ENCODE measurements at places on chromosomes 7 and 10.

DNA sequence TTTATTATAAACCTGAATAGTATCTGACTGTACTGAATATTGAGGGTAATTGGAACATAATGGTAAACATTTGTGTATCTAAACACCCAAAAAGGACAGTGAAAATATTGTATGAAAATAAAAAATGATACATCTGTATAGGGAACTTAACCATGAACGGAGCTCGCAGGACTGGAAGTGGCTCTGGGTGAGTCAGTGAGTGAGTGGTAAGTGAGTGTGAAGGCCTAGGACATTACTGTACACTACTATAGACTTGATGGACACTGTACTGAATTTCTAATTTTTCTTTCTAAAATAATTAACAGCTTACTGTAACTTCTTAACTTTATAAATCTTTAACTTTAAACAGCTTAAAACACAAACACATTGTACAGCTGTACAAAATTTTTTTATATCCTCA is 454.5 kb upstream of the FZD8 start:
- DNase-seq, result no peak

DNA sequence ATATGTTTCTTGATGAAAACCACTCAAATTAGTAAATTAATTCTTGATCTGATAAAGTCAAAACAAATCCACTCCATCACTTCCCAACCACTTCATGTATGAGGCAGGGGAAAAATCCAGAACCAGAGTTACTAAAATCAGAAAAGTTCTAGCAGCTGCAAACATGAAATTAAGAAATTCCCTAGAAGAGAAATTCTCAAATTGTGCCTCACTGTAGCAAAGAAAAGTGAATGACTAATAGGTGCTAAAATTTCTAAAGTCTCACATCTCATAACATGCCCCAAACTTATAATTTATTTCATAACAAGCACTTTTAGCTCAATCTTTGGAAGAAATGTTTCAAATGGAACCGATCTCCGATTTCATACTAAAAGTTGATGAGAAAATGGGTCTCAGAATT is 345.0 kb upstream of the AOAH start:
- DNase-seq, result no peak

DNA sequence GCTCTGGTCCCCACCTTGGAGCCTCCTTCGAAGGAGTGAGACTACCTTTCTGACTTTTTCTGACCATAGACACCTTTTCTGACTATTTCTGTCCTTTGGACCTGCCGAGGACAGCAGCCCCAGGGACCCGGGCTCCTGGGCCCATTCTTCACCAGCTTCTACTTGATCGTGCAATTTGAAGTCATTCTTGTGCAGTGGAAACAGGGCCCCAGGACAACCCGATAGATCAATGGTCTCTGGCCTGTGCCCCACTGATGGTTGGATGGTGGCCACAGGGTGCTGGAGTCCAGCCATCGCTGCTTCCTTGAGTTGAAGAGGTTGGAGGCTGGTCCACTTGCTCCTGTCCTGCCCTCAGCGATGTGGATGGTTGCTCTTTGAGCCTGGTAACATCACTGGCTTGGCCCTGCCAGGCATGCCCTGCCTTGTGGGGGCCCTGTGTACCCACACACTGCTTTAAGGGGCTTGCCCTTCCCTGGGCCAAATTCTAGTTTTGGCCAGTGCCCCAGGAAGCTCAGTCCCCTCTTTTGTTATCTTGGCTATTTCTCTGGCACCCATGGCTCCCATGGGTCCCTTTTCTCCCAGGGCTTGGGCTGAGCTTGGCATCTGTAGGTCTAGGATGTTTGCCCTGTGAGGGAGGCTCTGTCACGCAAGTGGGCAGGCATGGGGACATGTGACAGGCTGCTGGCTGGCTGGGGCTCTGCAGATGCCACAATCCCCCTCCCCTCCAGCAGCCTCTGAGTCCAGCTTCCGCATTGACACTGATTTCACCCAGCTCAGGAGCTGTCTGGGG is 375.6 kb upstream of the NUPR2 start:
- DNase-seq, result no peak

DNA sequence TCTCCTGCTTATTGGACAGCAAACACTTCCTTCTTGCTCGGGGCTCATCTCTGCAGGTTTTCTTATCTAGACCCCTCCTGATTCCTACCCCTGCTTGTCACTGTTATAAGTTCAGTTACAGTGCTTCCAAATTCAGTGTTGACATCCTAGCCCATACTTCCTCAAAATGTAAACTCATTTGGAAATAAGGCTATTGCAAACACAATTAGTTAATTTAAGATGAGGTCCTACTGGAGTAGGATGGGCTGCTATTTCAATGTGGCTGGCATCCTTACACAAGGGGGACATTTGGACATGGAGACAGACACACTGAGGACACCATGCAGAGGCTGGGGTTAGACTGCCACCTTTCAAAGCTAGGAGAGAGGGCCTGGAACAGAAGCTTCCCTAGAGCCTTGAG is 85.2 kb upstream of the NPVF start:
- no peak for DNase-seq

DNA sequence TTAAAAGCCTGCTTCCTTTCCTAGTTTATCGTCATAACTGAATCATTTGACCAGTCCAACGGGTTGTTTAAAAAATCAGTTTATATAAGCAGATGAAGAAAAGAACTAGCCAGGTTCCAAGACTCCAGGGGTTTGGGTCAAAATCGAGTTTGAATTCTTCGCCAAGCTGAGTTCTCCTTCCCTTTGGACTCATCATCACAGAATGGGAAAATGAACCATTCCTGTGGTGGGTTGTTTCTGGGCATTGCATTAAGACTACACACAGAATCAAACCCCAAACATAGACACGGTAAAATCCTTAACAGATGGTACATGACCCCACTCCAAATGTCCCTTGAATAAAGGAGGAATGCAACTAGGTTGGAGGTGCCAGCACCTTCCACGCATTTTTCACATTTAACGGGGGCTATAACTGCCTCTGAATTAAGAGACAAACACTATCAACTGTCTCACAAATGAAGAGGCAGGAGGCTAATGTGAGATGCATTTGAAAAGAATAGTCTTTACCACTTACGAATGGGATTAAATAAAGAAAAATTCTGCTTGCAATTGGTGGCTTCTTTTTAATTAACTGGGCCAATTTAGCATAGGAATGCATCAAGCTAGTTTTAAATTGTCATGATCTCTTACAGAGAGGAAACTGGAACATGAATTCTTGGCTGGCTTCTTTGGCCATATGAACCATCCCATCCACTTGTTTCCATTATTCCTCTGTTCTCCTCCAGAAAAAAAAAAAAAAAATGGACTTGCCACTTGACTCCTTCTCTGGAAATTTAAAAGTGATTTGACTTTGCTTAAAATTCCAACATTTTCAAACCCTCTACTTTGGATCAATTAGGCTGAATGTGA is 61.1 kb downstream of the CHST15 start:
- no peak for DNase-seq

DNA sequence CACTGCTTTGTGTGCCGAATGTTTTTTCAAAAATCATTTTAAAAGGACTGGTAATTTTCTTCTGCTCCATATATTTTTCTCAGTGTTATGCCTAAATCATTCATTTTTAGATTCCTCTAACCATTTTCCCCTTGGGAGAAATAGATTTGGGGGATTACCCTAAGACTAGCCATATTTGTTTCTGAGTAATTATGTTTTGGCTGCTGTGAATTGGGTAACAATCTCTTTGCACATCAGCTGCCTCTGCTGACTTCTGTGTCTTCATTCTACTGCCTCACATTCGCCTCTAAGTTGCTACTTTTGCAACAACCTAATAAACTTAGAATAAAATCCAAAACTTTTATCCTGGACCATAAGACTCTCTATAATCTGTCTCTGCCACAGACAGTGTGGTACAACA is 18.5 kb upstream of the MRC1 start:
- no peak for DNase-seq

- DNase-seq, result no peak
Observed at GRCh38 chr10:100482834-100483185, 20.0 kb downstream of the WNT8B start.

GRCh38 chr7:118040562-118040961 is 143.4 kb upstream of the LSM8 start:
- DNase-seq, result no peak

DNA sequence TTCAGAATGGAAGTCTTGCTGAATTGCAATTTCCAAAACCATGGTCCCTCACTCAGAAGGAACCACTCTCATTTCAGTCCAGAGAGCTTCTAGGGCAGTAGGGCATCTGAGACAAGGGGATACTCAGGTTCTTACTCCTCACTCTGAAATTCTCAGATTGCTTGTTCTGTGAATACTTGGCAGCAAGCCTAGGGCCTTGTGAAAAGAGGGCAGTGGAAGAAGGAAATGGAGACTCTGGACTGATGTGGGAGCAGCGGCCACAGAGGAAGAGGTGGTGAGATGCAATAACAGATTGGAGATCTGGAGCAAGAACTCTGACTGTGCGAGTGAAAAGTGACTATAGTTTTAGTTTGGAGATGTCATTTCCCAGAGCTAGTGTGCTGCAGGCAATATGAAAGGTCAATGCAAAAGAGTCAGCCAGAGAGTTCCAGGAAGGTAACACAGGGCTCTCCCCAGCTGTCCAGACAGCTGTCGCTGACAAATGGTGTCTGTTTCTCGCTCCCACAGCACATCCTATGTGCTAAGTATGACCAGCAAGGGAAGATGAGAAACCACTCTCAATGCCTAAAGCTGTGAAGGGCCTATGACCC is 291.6 kb upstream of the KIAA1217 start:
- no peak for DNase-seq

GRCh38 chr7:391961-392524 is 102.1 kb downstream of the FOXL3 start:
- no peak for DNase-seq

DNA sequence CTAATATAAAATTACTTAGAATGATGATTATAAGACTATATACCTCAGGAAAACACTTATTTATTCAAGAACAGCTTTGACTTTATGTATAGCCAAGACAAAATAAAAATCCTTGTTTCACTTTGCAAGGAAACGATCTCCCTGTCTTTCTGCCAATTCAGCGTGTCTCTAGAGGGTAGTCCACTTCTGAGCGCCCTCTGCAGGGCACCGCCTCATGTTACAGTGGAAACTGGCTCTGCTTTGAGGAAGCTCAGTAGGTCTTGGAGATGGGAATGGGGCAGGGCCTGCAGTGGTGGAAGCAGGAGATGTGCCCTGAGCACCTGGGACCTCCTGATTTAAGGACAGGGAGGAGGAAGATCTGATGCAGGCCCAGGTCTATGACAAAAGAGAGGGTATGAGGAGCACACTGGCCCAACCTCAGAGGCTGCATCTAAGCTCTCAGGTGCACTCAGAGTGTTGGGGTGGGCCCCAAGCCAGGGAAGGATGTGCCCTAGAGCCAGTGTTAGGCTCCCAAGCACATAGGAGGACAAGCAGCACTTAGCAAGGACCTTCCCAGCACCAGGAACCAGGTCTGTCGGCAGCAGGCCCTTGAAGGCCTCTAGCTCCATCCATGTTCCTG is 481.0 kb downstream of the TNS3 start:
- peak; percentile 68 for DNase-seq

DNA sequence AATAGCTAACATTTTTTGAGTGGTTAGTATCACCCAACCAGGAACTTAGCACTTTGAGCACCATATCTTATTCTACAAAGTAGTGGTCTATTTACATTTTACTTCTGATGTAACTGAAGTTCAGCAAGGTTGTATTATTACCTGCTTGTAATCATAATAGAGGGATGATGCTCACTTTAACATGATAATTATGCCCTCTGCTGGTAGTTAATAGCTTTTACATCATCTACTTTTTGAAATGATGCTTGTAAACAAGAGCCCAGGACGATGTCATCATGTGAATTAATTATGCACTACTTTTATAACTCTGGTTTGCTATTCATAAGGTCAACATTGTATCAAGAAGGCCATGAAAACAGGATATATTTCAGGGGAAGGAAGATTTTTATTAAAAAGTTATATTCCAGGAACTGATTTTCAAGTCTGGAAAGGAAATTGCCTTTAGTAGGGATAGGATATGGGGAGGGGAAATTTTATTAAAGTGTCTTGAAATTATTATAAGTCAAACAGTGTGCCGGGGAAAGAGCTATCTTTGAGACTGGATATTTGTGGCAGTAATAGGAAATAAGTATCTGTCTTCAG is 80.3 kb upstream of the SCIN start:
- no peak for DNase-seq

GRCh38 chr10:35581655-35582054 is 23.5 kb upstream of the GJD4 start:
- no peak for DNase-seq

GRCh38 chr7:39035903-39036302 is 58.2 kb downstream of the POU6F2 start:
- DNase-seq, result no peak

GRCh38 chr10:3774018-3774813 is 10.8 kb downstream of the KLF6 start:
- DNase-seq, result no peak

DNA sequence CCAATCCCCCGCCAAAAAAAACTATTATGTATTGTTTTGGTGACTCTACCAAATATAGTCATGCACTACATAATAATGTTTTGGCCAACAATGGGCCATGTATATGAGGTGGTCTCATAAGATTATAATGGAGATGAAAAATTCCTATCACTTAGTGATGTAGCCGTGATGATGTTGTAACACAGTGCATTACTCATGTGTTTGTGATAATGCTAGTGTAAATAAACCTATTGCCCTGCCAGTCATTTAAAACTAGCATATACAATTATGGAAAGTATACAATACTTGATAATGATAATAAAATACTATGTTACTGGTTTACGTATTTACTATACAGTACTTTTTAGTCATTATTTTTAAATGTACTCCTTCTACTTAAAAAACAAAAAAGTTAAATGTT is 101.5 kb downstream of the SLC25A40 start:
- no peak for DNase-seq

- DNase-seq, result peak; percentile 80
Observed at GRCh38 chr7:47373871-47374451, 207.9 kb downstream of the TNS3 start.

DNA sequence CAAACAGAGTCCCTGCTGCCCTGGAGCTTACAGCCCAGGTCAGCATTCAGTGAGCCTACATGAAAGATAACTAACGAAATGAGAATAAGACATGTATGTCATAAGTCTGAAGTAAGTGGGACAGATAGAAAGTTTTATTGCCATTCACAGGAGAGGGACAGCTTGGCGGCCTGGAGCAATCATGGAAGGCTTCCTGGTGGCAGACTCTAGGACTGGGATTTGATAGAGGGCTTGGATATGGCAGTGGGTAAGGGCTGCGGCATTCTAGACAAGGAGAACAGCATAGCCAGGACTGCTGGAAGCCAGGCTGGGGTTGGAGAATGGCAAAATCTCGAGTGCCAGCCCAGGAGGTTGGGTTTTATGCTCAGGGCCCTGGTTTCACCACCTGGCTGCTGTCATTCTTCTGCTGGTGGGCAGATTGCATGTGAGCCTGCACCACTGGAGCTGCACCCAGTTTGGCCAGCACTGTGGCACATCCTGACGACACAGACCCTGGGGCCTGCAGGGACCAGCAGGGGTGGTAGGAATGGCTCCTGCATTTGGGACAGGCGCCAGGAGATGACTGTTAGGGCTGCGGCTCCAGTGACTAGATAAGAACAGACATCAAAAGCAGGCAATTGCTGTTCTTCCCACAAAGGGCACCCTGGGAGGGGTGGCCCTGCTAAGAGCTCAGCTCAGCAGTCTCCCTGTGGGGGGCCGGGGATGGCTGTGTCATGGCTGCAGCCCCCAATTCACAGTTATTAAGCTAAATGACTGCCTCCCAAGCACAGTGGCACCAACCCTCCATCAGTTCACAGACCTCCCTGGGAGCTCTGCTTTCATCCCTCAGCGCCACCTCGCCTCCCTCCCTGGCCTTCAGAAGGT is 161.1 kb downstream of the RPS24 start:
- DNase-seq, result no peak

Data from body of pancreas (tissue), 4 donors.